ENCODE measurements at places on chromosomes 16 and 17. TPM values are rescaled to one million over a fixed set of nuclear protein-coding genes. Genes with fewer than 3 reads are reported as not detected.

UNC119 gene
- total RNA-seq: 34.9 TPM

DNA sequence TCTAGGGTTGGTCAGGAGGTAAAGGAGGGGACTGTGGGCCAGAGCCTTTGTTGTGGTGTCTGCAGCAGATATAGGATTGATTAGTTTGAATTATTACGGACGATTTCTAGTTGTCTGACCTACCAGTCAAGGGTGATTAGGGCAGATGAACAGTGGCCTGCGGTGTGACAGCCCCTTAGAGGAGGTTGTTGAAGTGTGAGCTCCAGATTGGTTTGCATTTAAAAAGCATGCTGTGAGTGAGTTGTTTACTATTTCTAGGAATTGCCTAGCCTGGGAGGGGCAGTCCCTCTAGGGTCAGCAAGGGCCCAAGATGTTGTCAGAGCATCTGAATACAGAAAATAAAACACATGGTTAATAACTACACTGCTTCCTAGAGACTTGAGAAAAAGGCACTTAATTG, 108.8 kb downstream of the ARHGAP44 start:
- no peak overlapping the region for H3K4me3 ChIP-seq
- peaks cover 6% of the 10 kb centered on the region for H3K27me3 ChIP-seq
- H3K36me3 ChIP-seq: peaks cover 2% of the 10 kb centered on the region
- no peak overlapping the region for H3K27ac ChIP-seq
- DNase-seq: no peak
- H3K4me1 ChIP-seq: peaks cover 2% of the 10 kb centered on the region

OTOP2 gene
- total RNA-seq: not detected

PYDC1 gene
- total RNA-seq: not detected

DNA sequence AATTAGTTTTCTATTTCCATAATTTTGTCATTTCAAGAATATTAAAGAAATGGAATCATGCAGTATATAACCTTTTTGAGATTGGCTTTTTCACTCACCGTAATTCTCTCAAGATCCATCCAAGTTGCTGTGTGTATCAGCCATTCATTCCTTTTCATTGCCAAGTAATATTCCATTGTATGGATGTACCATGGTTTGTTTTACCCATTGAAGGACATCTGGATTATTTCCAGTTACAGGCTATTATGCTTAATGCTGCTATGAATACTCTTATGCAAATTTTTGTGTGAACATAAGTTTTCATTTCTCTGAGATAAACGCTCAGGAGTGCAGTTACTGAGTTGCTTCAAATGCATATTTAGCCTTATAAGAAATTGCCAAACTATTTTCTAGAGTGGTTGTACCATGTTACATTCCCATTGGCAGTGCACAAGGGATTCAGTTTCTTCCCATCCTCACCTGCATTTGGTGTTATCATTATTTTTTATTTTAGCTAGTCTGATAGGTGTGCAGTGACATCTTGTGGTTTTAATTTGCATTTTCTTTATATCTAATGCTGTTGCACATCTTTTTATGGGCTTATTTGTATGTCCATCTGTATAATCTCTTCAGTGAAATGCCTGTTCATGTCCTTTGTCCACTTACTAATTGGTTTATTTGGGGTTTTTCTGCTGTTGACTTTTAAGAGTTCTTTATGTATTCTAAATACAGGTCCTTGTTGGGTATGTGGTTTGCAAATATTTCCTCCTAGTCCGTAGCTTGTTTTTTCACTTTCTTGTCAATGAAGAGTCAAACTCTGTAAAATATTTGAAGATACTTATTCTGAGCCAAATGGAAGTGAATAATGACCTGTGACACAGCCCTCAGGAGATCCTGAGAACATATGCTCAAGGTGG, 32.7 kb downstream of the BMERB1 start:
- peaks cover 6% of the 10 kb centered on the region for H3K4me1 ChIP-seq
- no peak overlapping the region for H3K27ac ChIP-seq
- no peak for DNase-seq
- H3K36me3 ChIP-seq: peaks cover 13% of the 10 kb centered on the region

GRCh38 chr17:81322271-81323082, 27.4 kb upstream of the SLC38A10 start:
- no peak for DNase-seq
- H3K4me3 ChIP-seq: no peak overlapping the region
- H3K27ac ChIP-seq: no peak overlapping the region

SLC6A2 gene
- total RNA-seq: not detected

BAIAP3 gene
- total RNA-seq: 0.42 TPM

- H3K4me3 ChIP-seq: peak overlapping the region; percentile 12
- H3K27ac ChIP-seq: peak overlapping the region; percentile 93
- peaks cover 45% of the 10 kb centered on the region for H3K4me1 ChIP-seq
Measured at GRCh38 chr17:17200831-17201230, 5.3 kb downstream of the PLD6 start.

CDRT15L2 gene
- total RNA-seq: not detected

TEKT1 gene
- total RNA-seq: not detected

DNA sequence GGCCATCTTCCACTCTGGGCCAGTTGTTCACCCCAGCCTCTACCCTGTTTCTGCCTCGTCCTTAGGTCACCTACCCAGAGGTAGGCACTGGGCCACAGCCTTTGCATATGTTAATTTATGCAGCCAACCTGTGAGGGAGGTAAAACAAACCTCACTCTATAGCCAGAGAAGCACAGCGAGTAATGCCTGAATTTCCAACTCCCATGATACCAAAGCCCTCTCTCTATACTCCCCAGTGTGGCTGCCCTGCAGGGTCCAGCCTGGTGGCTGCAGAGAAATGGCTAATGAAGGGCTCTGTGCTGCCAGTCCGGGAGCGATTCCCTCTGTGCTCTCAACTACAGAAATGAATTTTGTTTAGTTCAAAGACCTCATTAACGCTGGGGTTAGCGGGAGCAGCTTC, 397.0 kb upstream of the CCL2 start:
- H3K4me3 ChIP-seq: no peak overlapping the region
- no peaks in the 10 kb centered on the region for H3K27me3 ChIP-seq
- no peak overlapping the region for H3K27ac ChIP-seq
- DNase-seq: no peak

WNT3 gene
- total RNA-seq: 2.4 TPM

DNA sequence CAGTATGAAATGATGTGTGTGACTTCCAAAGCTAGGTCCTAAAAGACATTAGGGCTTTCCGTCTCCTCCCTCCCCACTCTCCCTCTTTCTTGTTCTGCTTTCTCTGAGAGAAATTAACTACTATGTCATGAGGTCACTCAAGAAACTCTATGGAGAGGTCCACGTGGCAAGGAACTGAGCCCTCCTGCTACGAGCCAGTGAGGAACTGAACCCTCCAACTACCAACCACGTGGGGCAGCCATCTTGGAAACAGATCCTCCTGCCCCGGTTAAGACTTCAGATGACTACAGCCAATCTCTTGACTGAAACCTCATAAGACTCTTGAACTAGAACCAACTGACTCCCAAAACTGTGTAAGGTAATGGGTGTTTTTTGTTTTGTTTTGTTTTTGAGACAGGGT, 4.2 kb upstream of the ALOX15 start:
- no peak overlapping the region for H3K4me3 ChIP-seq
- DNase-seq: no peak
- H3K4me1 ChIP-seq: peaks cover 10% of the 10 kb centered on the region
- H3K36me3 ChIP-seq: no peaks in the 10 kb centered on the region
- no peak overlapping the region for H3K27ac ChIP-seq

GRCh38 chr16:35795361-35796029, 2336.1 kb downstream of the TP53TG3F start:
- no peaks in the 10 kb centered on the region for H3K27me3 ChIP-seq
- no peak overlapping the region for H3K27ac ChIP-seq
- H3K36me3 ChIP-seq: no peaks in the 10 kb centered on the region
- DNase-seq: no peak
- H3K4me3 ChIP-seq: no peak overlapping the region

DNA sequence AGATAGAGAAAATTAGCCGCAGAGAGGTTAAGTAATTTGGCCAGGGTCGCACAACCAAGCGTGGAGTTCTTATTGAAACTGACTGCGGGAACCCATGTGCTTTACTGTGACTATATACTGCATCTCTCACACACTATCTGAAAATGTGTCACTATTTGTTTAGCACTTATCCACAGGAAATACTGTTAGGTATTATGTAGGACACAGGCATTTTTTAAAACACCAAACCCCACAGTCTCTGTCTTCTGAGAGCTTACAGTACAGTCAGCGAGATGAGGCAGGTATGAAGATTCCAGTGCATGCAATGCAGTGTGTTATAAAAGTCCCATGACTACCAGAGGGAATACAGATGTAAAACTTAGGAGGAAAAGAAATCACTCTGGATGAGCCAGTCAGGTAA, 11.3 kb downstream of the RBL2 start:
- no peak overlapping the region for H3K27ac ChIP-seq
- H3K36me3 ChIP-seq: peaks cover 29% of the 10 kb centered on the region
- no peaks in the 10 kb centered on the region for H3K4me1 ChIP-seq
- no peaks in the 10 kb centered on the region for H3K27me3 ChIP-seq
- DNase-seq: no peak

GRCh38 chr17:8153031-8153451, 837 bp upstream of the PER1 start:
- no peaks in the 10 kb centered on the region for H3K27me3 ChIP-seq
- H3K4me1 ChIP-seq: peaks cover 46% of the 10 kb centered on the region
- DNase-seq: no peak
- H3K36me3 ChIP-seq: peaks cover 11% of the 10 kb centered on the region

DNA sequence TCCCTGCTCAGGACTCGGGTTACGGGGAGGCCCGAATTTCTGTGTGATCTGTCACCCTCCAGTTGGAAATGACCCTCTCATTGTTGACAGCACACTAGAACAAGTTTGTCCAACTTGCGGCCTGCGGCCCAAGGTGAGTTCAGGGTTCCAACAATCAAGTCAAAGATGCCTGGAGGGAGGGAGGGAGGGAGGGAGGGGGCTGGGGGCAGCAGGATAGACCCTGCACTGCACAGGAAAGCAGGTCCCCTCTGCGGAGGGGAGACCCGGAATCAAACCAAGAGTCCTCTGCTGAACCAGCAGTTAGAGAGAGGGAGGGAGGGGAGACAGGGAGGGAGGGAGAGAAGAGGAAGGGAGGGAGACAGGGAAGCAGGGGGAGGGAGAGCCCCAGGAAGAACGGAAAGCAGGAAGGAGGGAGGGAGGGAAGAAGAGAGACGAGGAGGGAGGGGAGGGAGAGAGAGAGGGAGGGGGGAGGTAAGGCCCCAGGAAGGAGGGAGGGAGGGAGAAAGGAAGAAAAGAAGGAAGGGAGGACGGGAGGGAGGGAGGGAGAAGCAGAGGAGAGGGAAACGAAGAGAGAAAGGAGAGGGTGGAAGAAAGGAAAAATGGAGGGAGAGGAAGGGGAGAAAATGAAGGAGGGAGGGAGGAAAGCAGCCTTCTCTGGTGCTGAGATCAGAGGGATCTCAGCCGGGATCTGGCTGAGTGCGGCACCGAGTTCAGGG, 96.7 kb upstream of the CDH5 start:
- peaks cover 59% of the 10 kb centered on the region for H3K4me1 ChIP-seq
- H3K4me3 ChIP-seq: no peak overlapping the region
- no peaks in the 10 kb centered on the region for H3K36me3 ChIP-seq
- no peaks in the 10 kb centered on the region for H3K27me3 ChIP-seq
- peak overlapping the region; percentile 50 for H3K27ac ChIP-seq

EFNB3 gene
- 12.7 TPM for total RNA-seq

KCNH6 gene
- total RNA-seq: not detected

GRCh38 chr16:54366943-54367342, 80.4 kb upstream of the IRX3 start:
- DNase-seq: no peak
- no peaks in the 10 kb centered on the region for H3K36me3 ChIP-seq
- H3K27me3 ChIP-seq: peaks cover 26% of the 10 kb centered on the region
- no peak overlapping the region for H3K27ac ChIP-seq
- no peaks in the 10 kb centered on the region for H3K4me1 ChIP-seq

SOCS7 gene
- total RNA-seq: 17.3 TPM

GRCh38 chr17:32876417-32877163, at the start of gene MYO1D:
Gene MYO1D (minus strand): TSS chr17:32877124. CDS start chr17:32876872, 252 bp downstream.
- peak; percentile 83 for DNase-seq
- H3K4me3 ChIP-seq: peak within 1 kb of the TSS; percentile 89
- H3K27me3 ChIP-seq: peaks cover 11% of the 10 kb centered on the region
- peak within 1 kb of the TSS; percentile 78 for H3K27ac ChIP-seq

GRB7 gene
- 1.2 TPM for total RNA-seq

ENPP7 gene
- total RNA-seq: not detected

DNA sequence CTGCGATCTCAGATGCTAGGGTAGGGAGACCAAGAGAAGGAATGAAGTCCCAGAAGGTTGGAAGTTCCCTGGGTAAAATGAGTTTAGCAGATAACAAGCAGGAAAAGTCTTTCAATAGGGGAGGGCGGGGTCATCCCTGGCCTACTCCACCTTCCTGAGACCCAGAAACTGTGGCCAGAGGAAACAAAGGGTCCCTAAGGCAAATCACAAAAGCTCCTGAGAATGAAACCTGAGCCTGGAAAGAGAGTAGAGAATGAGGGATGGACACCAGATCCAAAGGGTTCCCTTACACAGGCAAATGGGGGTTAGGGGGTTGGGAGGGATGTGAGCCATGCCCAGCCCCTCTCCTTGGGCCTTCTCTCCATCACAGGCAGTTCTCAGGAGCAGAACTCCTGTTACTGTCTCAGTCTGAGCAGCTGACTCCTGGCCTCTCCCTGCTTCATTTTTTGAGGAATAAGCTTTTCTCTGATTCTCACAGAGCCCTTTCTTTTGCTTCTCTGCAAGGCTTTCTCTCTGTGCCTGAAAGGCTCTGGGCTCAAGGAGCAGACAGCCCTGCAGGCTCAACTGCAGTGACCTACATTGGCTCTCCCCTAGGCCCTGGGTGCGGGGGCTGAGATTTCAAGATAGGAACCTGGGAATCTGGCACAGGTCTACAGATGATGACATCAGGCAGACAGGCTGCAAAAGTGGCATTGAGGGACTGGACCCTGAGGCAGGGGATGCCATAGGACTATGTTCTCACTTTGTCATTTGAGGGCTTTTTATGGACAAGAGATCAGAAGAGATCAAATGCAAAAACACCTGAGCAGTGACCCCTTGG, 9.8 kb upstream of the NR1D1 start:
- no peak for DNase-seq
- H3K4me3 ChIP-seq: no peak overlapping the region
- H3K27ac ChIP-seq: no peak overlapping the region
- H3K4me1 ChIP-seq: peaks cover 58% of the 10 kb centered on the region
- no peaks in the 10 kb centered on the region for H3K27me3 ChIP-seq
- H3K36me3 ChIP-seq: no peaks in the 10 kb centered on the region

PDE6G gene
- 0.83 TPM for total RNA-seq

GRCh38 chr17:41775394-41776226, 10.9 kb downstream of the JUP start:
- peak overlapping the region; percentile 44 for H3K27ac ChIP-seq
- peaks cover 63% of the 10 kb centered on the region for H3K4me1 ChIP-seq

DNA sequence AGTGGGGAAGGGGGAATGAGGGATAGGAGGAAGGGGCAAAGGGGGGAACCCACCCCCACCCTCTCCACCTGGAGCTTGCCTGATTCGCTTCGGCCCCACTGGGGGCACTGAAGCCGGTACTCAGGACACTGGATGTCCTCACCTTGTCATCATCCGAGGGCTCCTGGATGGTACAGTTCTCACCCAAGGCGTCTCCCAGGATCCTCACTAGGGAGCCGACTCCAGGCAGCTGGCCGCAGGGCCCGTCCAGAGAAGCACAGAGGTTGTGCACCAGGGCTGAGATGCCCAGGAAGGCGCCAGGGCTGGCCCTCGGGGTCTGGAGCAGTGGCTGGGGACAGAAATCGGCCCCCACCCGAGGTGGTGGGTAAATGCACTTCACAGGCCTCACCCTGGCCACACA, 92.3 kb downstream of the LITAF start:
- H3K36me3 ChIP-seq: no peaks in the 10 kb centered on the region
- no peak overlapping the region for H3K27ac ChIP-seq
- no peak overlapping the region for H3K4me3 ChIP-seq
- no peak for DNase-seq
- no peaks in the 10 kb centered on the region for H3K27me3 ChIP-seq

GRCh38 chr17:61764846-61765245, 98.5 kb downstream of the BRIP1 start:
- H3K27me3 ChIP-seq: no peaks in the 10 kb centered on the region
- no peak overlapping the region for H3K4me3 ChIP-seq
